ENCODE measurements at places on chromosomes 7 and 10.

DNA sequence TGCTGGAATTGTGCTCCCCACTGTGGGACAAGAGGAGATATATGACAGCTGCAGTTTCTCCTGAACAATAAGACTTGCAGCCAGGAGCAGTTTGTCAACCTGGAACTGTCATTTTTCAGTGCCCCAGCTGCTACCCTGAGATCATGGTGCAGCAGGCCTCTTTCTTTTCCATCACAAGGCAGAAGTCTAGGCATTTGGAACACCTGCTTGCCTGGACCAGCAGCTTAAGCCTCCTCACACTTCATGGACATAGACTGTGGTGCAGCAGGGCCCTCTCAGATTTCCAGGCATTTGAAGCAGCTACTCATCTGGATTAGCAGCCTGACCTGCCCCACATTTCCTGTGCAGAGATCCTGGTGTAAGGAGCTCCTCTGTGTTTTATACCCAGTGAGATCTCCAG lies 450.7 kb upstream of the TEX47 start:
- DNase-seq, result no peak

DNA sequence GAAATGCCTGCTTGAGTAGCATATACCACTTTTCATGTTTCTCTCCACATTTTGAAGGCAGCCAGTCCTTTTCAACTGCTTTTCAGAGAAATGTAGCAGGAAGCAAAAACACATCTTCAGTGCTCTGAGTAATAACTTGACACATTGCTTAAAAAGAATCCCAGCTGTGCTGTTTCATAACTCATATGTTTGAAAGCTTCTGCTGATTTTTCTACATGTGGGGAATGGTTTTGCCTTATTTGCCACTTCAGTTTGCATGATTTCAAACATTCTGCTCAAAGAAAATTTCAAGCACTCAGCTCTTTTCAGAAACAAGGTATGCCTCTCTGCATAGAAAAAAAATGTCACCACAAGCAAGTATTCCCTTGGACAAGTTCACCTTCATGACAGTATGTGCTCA lies 732.8 kb downstream of the POM121L12 start:
- no peak for DNase-seq

DNA sequence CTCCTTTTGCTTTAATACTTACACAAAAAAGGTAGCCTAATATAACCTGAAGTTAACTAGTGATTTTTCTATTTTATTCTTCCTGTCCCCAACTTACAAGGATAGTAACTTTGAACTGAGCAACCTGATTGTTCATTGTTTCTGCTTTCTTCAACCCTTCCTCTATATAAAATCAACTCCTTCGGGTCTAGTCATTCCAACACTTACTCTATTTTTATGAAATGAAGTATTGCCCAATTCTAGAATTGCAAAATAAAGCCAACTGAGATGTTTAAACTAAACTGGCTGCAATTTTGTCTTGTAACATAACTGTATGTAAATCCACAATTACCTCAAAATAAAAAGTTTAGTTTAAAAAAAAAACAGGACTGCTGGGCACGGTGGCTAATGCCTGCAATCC lies 20.3 kb upstream of the DNA2 start:
- DNase-seq, result no peak

DNA sequence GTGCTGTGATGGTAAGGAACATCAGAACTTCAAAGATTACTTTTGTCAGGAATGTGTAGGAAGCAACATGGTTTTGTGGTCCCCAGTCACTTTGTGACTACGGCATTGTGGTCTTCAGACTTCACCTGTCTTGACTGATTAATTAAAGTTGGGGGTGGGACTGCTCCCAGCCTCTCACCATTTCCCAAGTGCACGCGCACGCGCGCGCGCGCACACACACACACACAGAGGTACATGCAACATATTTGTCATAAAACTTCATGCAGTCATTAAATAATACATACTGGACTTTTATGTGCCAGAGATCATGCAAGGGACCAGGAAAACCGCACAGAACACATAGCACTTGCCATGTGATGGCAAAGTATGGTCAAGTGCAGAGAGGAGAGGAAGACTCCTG lies 181.2 kb downstream of the EVX1 start:
- no peak for DNase-seq

GRCh38 chr7:135169141-135169963 lies 1.2 kb downstream of the CYREN start:
- peak; percentile 67 for DNase-seq

GRCh38 chr7:100607111-100607510 lies 4.9 kb downstream of the PCOLCE start:
- no peak for DNase-seq

DNA sequence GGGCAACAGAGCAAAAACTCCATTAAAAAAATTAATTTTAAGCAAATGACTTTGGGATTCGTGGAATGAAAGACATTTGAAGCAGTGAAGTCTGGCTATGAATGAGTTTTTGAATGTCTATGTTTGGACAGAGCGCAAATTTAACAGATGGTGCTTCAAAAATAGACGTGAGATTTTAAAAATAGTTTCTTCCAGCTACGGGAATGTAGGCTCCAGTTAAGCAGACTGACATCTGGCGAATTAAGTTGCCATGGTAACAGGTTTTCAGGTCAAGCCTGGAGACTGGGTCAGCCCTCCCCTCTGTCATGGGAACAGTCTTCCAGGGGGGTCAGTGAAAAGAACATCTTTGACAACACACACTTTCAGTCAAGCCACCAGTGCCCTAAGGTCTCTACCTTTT lies 62.0 kb downstream of the MYOF start:
- no peak for DNase-seq

DNA sequence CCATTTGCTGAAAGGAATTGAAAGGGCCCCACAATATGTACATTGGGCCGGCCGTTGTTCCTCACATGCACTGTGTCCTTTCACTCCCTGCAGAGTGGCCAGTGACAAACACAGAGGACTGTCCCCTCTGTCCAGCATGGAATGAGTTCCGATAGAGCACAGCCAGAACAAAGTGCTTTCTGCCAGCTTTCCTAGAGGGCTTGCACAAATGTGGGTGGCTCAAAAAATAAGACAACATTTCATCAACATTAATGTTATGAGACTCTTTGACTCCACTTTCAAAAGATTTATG lies 2.4 kb downstream of the PKD2L1 start:
- no peak for DNase-seq

DNA sequence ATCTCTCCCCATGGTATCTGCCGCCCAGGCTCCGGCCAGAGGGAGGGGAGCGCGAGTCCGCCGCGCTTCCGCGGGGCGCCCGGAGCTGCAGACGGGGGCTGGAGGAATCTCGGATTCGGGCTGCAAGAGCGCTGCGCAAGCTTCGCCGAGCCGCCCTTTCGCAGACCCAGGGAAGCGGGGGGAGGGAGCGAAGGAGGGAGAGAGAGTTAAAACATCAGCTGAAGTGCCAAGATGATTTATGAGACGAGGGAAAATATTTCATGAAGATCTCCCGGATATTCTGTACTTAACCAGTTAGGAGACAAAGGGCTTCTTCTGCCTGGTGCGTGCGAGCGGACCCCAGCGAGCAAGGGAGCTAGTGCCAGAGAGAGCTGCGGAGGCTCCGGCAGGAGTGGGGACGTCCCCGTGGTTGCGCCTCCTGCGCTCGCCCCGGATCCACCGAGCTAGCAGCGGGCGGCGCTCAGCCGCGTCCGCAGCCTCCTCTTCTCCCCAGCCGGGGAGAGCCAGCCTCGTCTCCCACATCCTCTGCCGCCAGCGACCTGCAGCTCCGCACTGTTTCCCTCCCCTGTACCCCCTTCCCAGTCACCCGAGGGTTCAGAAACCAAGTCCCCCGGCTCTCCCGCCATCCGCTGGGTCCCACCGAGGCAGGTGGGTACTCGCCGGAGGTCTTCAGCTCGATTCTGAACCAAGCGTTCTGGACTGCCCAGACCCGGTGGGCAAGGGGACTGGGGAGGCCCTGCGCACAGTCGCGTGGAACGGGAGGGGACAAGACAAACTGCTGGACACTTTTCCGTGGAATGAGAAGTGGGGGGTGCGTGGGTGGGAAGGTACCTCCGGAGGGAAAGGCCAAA lies 1.0 kb upstream of the PAX2 start:
- DNase-seq, result no peak

DNA sequence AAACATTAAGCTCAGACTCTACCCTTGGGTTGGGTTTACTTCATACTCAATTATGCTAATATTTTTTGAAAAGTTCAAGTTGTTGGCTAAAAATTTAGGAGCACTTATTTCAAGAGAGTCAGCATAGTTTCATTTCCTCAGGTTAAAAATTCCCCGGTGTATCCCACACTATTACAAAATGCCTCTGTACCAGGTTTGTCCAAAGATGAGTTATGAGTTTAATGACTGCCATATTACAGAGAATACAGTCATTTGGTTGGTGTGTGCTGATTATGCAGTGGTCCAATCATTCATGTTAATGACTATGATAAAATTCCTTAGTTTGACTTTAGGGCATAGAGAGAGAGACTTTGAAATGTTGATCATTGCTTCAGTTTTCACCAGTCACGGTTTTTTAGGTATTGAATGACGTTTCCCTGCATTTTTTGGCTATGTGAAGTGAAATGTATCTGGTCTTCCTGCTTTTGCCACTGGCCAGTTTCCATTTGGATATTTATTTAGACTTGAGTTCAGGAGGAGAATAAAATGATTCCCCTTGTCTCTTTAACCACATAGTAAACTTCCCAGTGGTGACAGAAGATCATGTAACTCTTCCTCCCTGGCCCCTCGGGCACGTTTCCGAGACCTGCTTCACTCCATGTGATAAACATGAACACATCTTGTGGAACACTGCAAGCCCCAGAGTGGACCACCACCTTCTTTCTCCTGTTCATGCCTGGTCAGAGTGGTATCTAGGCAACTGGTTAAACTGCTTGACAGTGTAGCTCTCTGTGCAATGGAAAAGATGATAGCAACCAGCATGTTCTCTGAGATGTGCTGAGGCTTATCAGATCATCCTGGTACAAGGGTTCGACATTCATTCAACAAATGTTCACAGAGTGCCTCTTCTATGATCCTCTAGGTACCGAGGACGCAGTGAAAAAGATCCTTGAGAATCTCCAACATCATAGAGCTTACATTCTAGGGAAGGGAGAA lies 153.6 kb downstream of the CACNB2 start:
- DNase-seq, result no peak

- DNase-seq, result no peak
These were observed 1.2 kb downstream of the FLNC start for GRCh38 chr7:128831178-128831993.

DNA sequence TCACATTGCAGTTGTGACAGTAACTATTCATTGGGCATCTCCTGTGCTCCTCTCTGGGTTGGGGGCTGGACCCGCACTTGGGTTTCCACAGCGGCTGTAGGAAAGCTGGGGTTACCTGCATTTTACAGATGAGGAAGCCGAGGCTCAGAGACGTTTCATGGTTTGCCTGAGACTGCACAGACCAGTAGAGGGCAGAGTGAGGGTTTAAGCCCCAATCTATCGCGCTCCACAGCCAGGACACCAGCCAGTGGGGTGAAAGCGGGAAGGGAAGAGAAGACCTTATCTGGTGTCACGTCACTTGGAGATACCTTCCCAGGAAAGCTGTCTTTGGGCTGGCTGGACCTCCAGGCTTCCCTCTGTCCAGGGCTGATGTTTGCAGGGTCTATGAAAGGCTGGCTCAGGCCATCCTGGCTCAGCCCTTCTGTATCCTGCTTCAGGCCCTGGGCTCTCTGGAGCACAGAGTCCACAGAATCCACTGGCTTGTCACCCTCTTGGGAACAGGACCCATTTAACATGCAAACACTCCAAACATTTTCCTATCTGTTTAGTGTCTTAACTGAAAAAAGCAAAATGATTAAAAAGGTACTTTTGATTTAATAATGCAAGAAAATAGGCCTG lies 167.7 kb downstream of the EMX2 start:
- DNase-seq, result no peak

GRCh38 chr7:158802535-158803366 lies 26.6 kb downstream of the ESYT2 start:
- DNase-seq, result no peak

DNA sequence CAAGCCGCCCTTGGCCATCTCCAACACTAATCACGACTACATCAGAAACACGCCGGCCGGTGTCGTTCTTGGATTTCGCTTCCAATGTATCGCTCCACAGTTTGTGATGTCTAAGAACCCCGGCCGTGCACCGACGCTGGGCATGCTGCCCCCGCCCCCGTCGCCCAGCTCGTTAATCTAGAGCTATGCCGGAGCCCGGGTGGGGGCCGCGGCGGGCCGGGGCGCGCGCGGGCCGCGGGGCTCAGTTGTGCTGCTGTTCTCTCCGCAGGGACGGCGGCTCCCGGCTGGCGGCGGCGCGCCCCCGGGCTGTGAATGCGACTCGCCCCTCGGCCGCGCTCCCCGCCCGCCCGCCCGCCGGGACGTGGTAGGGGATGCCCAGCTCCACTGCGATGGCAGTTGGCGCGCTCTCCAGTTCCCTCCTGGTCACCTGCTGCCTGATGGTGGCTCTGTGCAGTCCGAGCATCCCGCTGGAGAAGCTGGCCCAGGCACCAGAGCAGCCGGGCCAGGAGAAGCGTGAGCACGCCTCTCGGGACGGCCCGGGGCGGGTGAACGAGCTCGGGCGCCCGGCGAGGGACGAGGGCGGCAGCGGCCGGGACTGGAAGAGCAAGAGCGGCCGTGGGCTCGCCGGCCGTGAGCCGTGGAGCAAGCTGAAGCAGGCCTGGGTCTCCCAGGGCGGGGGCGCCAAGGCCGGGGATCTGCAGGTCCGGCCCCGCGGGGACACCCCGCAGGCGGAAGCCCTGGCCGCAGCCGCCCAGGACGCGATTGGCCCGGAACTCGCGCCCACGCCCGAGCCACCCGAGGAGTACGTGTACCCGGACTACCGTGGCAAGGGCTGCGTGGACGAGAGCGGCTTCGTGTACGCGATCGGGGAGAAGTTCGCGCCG lies 1.9 kb downstream of the VWC2 start:
- DNase-seq, result no peak

DNA sequence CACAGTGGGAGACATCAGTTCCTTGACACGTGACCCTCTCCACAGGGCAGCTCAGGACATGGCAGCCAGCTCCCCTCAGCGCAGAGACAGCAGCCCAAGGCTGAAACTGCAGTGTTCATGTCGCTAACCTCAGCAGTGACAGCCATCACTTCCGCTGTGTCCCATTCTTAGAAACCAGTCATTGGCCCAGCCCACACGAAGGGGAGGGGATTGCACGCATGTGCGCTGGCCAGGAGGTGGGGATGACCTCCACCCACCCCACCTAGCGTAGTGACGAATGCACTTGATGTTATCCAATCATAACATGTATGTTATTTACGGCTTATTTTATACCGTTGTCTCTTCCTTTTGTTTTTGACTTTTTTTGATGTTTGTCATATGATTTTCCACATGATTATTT lies 36.9 kb upstream of the EGFR start:
- no peak for DNase-seq

- DNase-seq, result no peak
These were observed 7.6 kb downstream of the ARL5B start for GRCh38 chr10:18666810-18667209.

- no peak for DNase-seq
These were observed 667.4 kb upstream of the NRP1 start for GRCh38 chr10:34001831-34002230.

DNA sequence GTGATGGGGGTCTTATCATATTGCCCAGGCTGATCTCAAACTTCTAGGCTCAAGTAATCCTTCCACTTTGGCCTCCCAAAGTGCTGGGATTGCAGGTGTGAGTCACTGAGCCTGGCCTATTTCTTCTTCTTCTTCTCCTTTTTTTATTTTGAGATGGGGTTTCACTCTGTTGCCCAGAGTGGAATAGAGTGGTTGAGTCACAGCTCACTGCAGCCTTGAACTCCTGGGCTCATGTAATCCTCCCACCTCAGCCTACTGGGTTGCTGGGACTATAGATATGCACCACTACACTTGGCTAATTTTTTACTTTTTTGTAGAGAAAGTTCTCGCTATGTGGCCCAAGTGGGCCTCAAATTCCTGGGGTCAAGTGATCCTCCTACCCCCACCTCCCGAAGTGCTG lies 124.3 kb downstream of the SKIDA1 start:
- no peak for DNase-seq

Measured in CD4-positive, alpha-beta T cell treated with Interferon gamma for 1 hour (primary cell).